ENCODE measurements at places on chromosomes 6 and 20.
A peak's percentile ranks its signal among the peaks of the same experiment; 100 is the strongest.

- no peak for DNase-seq
Observed at GRCh38 chr6:7169296-7169721, 61.5 kb downstream of the RREB1 start.

GRCh38 chr6:72969666-72970065 is 255.6 kb downstream of the KHDC1L start:
- DNase-seq = no peak

DNA sequence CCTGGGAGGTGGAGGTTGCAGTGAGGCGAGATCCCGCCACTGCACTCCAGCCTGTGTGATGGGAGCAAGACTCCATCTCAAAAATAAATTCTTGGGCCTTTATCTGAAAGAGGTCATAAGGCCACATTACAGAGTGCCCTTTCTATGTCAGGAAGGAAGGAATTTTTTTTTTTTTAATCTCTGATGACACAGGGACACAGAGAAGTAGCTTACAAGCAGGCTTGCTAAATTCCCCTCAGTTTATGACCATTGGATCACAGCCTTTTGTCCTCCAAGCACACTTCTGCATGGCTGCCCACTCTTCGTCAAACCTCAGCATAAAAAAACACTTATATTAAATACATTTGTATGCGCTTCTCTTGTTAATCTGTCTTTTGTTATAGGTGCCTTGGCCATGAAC is 7.5 kb upstream of the IFNGR1 start:
- DNase-seq = no peak

- no peak for DNase-seq
Observed at GRCh38 chr6:26241033-26241895, 123.7 kb upstream of the BTN3A2 start.

DNA sequence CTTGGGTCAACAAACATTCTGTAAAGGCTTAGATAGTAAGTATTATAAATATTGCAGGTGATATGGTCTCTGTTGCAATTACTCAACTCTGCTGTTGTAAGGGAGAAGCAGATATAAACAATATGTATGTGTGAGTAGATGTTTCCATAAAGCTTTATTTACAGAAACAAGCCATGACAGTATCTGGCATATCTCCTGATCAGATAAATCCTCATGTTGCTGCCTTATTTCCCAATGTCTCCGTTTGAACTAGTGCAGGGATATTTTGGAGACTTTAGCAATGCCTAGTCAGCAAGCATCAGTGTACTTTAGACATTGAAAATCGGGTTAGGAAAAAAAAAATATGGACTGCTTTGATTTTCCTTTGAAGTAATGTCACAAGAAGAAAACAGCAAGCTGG is 96.1 kb downstream of the LAMA2 start:
- no peak for DNase-seq

DNA sequence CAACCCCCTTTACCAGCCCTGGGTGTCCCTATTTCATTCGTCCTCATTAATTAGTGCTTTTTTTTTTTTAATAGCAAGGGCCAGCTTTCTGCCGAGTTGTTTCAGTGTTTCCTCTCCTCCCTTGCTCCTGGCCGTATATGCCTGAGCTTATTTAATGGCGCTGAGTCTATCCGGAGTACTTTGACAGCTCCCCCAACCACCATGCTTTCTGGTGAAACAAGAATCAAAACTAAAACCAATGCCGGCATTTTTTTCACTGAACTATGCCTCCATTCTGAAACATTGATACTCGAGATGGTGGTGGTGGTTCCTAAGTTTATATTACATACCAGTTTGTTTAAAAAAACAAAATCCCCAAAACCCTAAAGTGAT is 1.2 kb downstream of the DCBLD1 start:
- no peak for DNase-seq

GRCh38 chr6:140846503-140847261 is 1286.0 kb upstream of the GJE1 start:
- DNase-seq = no peak

GRCh38 chr6:78810146-78810545 is 57.2 kb upstream of the IRAK1BP1 start:
- no peak for DNase-seq

- no peak for DNase-seq
Observed at GRCh38 chr6:4756247-4756646, 20.0 kb upstream of the CDYL start.

- DNase-seq = peak; percentile 75
Observed at GRCh38 chr20:1388741-1389483, 3.9 kb downstream of the FKBP1A start.

GRCh38 chr6:138543657-138544056 is 44.4 kb upstream of the NHSL1 start:
- DNase-seq = no peak

DNA sequence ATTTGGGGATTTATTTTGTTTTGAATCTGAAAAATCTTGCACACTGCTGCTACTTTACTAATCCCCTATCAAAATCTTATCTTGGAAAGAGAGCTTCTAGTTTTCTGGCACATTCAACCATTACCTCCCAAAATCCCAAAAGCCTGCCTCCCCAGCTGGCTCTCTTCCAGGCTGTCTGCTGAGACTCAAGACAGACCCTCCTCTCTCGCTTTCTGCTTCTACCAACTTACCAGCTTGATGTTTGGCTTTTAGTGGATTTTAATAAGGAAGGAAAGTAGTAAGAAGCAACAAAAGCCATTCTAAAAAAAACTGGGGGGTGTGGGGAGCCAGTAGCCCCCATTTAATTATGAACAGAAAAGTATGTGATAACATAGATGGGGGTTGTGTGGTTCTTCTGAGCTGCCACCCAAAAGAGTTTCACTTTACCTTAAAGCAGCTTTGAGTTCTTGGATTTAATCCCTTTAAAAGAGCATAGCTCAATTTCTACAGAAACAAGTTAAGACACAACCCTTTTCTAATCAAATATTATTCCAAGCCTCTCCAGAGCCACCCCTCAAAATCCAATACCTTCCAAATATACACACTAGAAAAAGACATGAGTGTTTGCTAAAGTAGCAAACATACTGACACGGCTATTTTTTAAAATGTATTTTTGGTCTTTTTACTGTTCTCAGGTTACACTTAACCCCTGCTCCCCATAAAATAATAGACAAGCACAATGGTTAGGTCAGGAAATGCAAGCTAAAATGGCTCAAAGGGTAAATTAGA is 71.7 kb downstream of the ATP9A start:
- DNase-seq = no peak

- no peak for DNase-seq
Observed at GRCh38 chr6:153058909-153059308, 56.4 kb upstream of the MTRF1L start.

DNA sequence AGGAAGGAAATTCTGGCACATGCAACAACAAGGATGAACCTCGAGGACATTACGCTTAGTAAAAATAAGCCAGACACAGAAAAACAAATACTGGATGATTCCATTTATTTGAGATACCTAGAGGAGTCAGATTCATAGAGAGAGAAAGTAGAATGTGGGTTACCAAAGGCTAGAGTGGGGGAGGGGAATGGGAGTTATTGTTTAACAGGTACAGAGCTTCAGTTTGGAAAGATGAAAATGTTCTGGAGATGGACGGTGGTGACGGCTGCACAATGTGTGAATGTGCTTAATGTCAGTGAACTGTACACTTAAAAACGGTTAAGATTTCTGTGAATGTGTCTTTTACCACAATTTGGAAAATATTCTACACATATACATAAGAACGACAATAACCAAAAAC is 33.9 kb upstream of the DSP start:
- DNase-seq = no peak

DNA sequence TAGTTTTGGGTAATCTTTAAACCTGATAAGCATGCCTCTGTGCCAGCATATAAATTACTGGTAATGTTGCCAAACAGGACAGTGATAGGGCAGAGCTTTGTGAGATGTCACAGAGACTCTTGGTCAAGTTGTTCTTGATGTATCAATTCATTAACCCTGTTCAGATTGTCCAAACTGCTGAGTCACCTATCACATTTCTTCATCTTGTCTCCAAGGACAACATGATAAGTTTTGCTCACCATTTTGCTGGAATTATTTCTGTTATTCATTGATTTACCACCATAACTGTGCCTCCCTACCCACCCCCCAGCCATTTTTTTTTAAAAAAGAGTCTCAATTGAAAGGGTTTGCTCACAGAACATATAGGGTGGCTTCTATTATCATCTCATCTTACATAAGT is 19.5 kb upstream of the GMNN start:
- no peak for DNase-seq

GRCh38 chr6:16238963-16239797 is 793 bp downstream of the GMPR start:
- no peak for DNase-seq

GRCh38 chr6:33936886-33937285 is 133.1 kb upstream of the MLN start:
- no peak for DNase-seq

DNA sequence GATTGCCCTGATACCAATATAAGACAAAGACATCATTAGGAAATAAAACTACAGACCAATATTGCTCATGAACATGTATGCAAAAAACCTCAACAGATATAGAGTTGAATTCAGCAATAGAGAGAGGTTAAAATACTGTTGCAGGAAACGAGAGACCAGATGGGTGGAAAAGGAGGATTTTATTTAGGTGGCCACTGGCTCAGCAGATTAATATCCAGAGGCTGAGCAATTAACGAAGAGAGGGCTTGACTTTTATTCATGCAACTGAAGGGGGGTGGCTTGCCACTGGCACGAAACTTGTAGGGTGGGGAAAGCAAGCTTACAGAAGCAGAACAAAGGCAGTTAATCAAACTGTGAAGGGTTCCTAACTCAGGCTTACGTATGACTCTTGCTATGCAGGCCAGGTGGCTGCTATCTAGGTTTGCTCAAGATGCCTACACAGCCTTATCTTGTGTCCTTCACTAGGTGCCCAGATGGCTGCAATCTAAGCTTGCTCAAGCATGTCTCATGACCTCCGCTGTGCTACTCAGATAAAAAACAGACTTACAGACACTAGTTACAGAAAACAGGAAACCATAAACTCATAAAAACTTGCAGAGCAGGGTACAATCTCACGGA is 126.4 kb downstream of the MMUT start:
- peak; percentile 39 for DNase-seq

GRCh38 chr6:71727632-71728294 is 158.6 kb upstream of the RIMS1 start:
- DNase-seq = no peak

DNA sequence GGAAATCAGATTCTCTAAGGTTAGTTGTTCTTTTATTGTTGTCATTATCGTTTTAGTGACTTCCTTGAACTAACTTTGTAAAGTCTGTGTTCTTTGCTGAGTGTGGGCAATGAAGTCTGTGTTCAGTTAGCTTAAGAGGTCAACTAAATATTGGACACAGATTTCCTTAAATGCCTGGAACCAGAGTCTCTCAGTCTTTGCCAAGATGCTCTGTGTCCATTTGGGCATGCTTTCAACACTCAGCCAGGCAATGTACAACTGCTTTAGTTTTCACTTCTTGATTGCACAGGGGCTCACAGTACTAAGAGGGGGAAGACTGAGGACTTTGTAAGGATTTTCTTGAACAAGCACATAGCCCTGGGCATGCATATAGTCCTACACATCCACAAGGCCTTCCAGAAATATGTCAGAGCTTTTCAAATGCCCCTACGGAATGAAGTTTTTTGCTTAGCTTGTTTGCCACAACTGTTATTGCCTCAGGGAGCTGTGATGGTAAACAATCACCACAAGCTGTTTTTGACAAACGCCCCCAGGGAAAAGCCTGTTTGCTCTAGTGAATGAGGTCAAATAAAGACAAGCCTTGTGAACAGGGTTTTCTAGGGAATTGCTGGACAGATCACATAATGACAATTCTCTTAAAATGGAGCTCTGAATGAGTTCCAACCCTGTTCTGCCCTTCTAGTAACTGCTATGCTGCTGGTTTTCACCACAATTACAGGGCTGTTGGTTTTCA is 82.5 kb downstream of the B3GAT2 start:
- no peak for DNase-seq

GRCh38 chr6:129683601-129684322 is 26.2 kb downstream of the ARHGAP18 start:
- DNase-seq = peak; percentile 89

GRCh38 chr6:83708970-83709747 is at the start of gene SNAP91:
Gene SNAP91 (minus strand): TSS chr6:83709101. CDS start chr6:83707927, 1,174 bp downstream.
- DNase-seq = peak; percentile 9

- no peak for DNase-seq
Observed at GRCh38 chr20:62485062-62485700, 9.4 kb upstream of the GATA5 start.

DNA sequence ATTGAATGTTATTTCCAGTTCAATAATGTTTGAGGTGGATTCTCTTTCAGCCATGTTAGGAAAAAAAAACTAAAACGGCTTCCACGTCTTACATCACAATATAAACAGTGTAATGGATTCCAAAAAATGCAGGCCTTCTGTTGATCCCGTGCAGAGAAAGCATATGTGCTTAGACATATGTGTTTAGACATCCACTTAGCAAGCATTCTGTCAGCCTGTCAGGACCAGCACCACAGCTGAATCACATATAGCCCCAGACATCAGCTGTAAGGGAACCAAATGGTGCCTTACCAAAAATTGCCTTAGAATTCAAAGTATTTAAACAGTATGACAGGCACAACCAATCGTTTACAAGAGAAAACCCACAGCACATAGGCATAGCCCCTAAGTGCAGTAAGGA is 304.9 kb downstream of the EYA4 start:
- no peak for DNase-seq

- no peak for DNase-seq
Observed at GRCh38 chr6:75546381-75546780, 52.8 kb upstream of the FILIP1 start.

DNA sequence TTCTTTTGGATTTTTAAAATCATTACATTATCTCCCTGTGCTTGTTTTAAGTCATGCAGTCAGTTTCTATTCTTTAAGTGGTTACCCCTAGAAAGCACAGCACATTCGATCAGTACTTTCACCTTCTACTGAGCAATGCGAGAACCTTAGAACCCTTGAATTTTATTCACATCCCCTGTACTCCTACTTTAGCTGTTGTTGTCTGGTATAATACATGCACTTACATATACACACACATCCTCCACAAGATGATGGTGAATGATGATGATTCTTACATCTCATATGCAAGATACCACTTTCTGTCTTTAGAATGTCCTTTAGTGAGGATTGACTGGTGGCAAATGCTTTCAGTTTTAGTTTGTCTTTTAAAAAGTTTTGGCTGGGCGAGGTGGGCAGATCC is 5.7 kb downstream of the CDC40 start:
- no peak for DNase-seq

DNA sequence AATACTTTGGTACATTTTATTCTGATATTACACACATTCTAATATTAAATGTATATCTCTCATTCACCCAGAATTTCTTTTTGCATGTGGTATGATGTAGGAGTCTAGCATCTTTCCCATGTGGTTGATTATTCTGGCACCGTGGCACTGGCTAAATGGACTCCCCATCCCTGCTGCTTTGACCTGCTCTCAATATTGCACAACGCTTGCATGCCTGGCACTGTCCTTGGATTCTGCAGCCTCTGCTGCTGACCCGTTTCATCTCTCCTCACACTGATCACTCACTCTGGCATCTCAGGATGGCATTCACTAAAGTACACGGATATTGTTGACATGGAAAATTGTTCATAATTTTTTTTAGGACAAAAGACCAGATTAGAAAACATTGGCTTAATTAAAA is 11.5 kb upstream of the DACT2 start:
- DNase-seq = no peak
